Activated T-cell treated with anti-CD3 and anti-CD28 coated beads for 24 hours (primary cell): ENCODE measurements at places on chromosomes 6 and 20.

DNA sequence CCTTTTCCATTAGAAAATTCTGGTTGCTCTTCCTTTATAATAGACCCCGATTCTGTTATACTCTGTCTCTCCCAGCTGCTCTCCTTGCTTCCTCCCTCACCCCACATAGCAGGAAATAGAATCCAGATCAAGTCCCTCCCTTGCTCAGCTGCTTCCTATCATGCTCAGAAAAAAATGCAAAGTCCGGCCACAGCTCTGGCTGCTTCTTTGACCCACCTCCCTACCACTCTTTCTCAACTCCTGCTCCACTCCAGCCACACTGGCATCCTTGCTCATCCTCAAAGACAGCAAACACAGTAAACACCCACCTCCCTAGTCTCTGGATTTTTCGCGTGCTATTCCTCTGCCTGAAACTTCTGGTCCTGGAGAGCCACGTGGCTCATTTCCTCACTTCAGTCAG lies 9.1 kb upstream of the SLC22A16 start:
- DNase-seq, result no peak

DNA sequence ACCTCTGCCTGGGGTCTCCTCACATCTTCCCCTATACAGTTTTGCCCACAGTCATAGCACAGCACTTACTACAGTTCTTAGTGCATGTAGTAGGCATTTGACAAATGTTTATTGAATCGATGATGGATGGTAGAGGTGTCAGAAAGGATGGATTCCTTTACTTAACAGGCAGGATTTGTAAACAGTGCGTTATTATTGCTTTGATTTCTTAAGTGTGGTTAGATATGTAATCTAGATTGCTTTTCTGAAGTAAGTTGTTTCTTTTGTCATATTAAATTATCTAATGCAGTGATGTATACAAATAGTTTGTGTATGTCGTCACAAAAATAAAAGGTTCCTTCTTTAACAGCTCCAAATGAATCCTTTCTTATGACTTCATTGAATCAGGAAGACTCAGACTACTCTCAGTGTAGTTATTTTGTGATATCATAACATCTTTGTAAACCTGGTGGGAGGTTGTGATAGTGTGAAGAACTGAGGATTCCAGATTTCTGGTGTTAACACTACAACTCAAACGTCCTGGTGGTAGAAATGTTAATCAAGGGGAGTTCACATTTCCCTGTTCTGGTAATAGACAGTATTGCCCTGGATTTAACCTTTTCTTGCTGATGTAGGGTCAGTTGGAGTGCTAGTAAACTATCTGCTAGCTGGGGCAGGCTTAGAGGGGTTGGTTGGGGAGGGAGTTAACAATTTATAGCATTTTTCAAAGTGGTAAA lies 87.7 kb downstream of the HIVEP1 start:
- DNase-seq, result no peak

DNA sequence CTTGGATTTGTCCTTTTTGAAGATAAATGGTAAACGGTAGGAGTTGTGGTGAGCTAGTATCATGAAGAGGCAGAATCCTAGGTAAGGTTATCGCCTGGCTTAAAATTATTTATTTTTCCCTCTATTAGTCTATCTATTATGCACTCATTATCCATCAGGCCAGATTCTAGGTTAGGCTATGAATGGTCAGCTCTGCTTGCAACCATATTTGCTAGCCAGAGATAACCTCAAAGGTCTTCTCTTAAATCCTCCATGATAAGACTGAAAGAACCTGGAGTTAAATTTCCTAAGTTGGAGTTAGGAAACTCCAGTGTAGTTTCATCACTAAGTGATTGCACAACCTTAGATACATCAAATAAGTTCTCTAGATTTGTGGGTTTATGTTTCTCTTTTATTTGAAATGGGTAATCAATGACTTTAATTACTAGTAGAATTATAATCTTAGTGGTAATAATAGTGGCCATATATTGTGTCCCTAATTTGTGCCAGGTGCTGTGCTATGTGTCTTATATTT lies 302.1 kb upstream of the RUNX2 start:
- no peak for DNase-seq

DNA sequence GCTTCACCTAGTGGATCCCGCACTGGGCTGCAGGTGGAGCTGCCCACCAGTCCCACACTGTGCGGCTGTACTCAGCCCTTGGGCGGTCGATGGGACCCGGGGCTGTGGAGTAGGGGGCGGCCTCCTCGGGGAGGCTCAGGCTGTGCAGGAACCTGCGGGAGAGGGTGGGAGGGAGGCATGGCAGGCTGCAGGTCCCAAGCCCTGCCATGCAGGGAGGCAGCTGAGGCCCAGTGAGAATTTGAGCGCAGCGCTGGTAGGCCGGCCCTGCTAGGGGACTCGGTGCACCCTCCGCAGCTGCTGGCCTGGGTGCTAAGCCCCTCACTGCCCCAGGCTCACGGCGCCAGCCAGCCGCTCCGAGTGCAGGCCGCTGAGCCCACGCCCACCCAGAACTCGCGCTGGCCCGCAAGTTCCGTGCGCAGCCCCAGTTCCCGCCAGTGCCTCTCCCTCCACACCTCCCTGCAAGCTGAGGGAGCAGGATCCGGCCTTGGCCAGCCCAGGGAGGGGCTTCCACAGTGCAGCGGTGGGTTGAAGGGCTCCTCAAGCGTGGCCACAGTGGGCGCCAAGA lies 1407.6 kb downstream of the EPHA7 start:
- DNase-seq, result no peak

- DNase-seq, result no peak
These were observed 9.9 kb upstream of the LSM14B start for GRCh38 chr20:62112368-62112767.
